ENCODE measurements at places on chromosomes 13 and 19. TPM values are rescaled to one million over a fixed set of nuclear protein-coding genes. Genes with fewer than 3 reads are reported as not detected.

Gene UHRF1
- 1.00 TPM for total RNA-seq

Gene TMEM150B
- 0.62 TPM for total RNA-seq

Gene TMEM221
- not detected for total RNA-seq

Gene DAND5
- total RNA-seq, result 11.4 TPM

Gene PLD3
- 163 TPM for total RNA-seq

Gene PPP1R12C
- total RNA-seq, result 215 TPM

DNA sequence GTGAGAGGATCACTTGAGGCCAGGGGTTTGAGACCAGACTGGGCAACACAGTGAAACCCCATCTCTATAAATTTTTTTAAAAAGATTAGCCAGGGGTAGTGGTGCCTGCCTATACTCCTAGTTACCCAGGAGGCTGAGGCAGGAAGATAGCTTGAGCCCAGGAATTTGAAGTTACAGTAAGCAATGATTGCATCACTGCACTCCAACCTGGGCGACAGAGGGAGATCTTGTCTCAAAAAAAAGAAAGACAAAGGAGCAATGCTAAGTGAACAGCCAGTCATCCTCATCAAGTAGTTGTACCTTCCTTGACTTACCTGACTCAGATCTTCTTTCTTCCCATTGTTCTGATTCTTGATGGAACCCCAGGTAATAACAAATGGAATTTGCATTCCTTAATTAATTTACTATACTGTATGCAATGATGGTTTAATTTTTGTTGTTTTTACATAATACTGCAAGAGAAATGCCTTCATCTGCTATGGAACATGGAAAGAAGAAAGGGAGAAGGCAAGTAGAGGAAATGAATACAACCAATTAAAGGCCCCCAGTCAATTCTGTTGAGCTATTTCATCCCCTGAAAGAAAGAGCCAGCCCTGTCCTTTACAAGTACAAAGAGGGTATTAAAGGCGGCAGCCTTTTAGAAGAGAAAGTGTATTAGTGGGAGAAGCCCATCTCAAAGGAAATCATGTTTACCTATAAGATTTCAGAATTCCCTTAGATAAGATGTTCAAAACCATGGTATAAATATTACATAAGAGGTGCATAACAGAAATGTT lies 316.7 kb downstream of the DIAPH3 start:
- DNase-seq, result no peak

DNA sequence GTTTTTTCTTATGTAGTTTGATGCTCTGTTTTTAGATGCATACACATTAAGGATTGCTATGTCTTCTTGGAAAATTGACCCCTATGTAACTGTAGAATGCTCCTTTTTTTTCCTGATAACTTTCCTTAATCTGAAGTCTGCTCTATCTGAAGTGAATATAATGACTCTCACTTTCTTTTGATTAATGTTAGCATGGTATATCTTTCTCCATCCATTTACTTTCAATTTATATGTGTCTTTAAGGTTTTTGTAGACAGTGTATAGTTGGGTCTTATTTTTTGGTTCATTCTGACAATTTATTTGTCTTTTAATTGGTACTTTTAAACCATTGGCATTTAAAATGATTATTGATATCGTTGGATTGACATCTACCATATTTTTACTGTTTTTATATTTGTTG lies 92.3 kb downstream of the URI1 start:
- no peak for DNase-seq

DNA sequence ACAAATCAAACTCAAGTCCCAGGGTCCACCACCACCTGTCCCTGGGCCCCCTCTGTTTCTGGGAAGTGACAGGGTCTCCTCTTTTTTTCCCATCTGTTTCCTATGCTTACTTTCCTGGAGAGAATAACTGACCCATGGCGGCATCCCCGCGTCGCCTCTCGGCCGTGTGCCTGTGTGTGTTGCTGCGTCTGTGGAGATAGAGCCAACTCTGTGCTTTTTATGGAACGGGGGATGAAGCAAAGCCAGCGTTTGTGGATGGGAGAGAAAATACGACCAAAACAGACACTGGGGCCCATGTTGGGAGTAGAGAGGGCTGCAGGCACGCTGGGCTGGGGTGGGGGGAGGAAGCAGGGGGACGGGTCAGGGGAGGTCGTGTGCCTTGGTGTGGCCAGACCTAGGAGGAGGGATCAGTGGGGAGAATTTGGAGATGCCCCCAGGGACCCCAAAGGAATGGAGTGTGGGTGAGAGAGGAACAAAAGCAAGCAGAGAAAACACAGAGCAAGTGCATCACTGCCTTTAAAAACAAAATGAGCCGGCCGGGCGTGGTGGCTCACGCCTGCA lies 16.6 kb downstream of the PLK5 start:
- DNase-seq, result no peak

GRCh38 chr13:52810011-52810410 lies 38.4 kb downstream of the PCDH8 start:
- DNase-seq, result no peak

- no peak for DNase-seq
Observed at GRCh38 chr13:31000889-31001288, 68.4 kb downstream of the TEX26 start.

DNA sequence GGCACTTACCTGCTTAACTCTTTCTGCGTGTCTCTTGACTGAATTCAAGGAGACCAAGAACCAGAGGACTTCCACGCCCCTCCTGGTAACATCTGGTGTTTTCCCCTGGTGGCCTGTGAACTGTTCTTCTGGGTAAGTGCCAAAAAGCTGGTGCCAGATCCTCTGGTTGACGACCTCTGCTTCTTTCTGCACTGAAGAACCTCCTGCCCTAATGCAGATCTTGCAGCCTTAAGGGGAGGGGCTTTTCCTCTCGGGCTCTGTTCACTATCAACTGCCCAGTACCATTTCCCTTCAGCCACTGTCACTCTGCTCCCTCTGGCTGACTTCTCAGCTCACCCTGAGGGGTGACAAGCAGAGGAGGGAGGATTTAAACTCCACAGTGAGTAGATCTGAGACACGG lies 6.1 kb upstream of the ERVV-1 start:
- DNase-seq, result no peak

- DNase-seq, result no peak
Observed at GRCh38 chr19:47531640-47532387, 17.0 kb upstream of the NAPA start.

Data from cardiac septum (tissue), 1 donor.